Panc1 (cell line): ENCODE measurements at places on chromosomes 4 and X.
A peak's percentile ranks its signal among the peaks of the same experiment; 100 is the strongest.

GRCh38 chr4:10773656-10774055 is 89.1 kb upstream of the CLNK start:
- DNase-seq = no peak

DNA sequence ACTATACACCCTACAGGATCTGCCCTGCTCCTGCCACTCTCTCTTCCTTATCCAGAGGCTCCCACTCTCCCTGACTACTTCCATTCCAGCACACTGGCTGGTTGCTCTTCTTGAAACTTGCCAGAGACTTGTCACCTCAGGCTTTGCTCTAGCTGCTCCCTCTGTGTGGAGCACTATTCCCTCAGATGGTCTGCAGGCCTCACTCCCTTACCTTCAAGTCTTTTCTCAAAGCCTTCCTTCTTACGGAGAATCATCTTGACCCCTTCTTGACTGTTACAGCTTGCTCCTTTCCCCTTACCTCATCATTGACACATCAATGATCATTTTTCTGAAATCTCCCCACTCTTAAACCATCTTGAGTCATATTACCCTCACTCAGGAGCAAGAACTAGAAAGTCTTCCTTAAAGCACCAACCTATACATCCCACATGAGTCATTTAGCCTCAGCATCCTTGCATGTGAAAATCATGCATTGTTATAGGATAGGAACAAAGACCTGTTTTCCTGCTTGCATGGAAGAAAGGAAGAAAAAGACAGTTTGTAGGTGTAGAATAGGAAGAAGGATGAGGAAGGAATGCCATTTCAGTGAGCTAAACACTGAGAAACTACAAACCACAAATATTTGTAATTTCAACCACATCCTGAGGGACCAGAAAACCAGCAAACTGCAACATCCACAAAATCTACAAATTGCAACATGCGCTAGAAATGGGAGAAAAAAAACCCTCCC is 55.7 kb downstream of the ANTXR2 start:
- DNase-seq = no peak

- no peak for DNase-seq
These were observed 345.1 kb downstream of the ARHGAP10 start for GRCh38 chr4:148076964-148077363.

- DNase-seq = no peak
These were observed 123.2 kb downstream of the GPR143 start for GRCh38 chrX:9642270-9642995.

- no peak for DNase-seq
These were observed 25.6 kb upstream of the PLS3 start for GRCh38 chrX:115535421-115535820.

- no peak for DNase-seq
These were observed 122.3 kb upstream of the OTUD4 start for GRCh38 chr4:145302725-145303124.

DNA sequence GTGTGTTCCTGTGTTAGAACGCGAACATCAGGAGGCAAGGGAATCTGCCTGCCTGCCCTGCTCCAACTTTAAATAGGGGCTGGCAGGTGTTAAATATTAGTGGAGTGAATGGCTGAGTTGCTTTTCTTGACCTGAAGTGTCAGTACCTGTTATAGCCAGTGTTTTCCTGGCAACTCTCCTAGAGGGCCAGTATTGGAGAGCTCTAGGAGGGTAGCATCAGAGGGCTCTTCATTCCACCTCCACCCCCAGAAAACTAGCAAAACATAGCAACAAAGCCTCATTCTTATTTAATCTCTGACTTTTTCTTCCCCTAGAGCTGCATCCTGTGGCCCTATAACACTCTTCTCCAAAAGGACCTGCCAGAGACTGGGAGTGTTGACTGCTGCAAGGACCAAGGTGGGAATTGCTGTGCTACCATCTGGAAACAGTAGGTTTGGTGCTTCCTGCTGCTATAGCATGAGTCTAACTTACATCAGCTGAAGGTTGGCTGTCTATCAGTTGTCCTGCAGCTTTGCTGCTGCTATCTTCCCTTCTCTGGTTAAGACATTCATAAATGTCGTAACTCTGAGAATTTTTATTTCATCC is 33.5 kb downstream of the SGMS2 start:
- no peak for DNase-seq

DNA sequence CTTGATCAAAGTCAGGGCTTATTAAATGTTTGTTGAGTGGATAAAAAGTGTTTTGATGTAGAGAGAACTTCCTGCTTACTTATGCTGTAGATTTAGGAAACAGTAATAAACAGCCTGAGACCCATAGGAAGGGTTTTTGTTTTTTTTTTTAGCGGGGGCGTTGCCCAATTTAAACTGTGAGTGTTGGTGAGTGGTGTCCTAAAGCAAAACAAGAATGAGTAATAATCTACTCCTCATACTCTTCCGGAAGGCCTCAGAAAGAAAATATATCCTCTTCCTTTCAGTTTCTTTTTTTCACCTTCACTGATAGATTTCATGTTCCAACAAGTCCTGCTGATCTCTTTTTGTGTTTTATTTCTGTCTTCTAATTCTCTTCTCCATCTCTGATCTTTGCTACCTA is 104.4 kb upstream of the SCML1 start:
- no peak for DNase-seq

DNA sequence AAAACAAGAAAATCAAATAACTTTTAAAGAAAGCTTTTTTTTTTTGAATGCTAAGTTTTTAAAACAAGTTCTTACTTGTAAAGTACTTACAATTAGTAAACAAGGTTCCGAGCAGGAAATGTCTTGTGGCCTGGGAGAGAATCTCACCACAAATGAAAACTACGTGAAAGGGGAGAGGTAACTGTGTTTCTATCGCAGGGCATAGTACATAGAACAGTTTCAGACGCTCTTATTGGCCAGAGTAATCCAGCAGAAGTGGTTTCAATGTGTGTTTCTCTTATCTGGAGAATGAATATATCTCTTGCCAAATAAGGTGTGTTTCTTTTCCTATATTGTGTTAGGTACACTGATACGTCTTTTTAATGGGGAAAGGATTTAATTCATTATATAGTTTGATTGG is at the start of gene PLAC8:
TSS of gene PLAC8 (minus strand) at position 154 of the 400 bp plus-strand sequence. CDS start 6,808 bp downstream, outside the sequence.
- peak; percentile 79 for DNase-seq

DNA sequence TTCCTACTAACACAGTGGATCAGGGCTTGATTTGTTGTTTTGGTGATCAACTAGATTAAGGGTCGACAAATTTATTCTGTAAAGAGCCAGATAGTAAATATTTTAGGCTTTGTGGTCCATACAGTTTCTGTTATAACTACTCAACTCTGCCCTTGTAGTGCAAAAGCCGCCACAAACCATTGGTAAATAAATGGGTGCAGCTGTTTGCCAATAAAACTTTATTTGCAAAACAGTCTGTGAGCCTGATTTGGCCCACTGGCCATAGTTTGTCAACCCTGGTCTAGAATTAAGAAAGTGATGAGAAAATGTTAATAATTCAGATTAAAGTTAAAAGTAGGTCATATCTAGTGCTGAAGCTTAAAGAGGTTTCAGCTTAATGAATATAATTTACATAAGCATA is 84.0 kb upstream of the TRIM2 start:
- DNase-seq = no peak

DNA sequence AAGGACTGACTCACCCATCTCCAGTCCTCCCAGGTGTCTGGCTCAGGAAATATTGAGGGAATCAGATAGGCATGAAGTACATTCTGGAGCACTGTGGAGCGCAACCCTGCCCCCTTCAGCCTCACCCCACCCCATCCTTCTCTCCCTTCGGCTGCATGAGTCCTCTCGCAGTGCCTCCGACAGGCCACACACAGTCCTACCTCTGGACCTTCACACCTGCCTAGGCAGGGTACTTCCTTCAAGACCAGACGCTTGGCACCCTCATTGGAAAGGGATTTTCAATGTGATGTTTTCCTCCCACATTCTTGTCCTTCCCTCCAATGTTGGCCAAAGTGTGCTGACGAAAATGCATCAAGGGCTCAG is 26.8 kb upstream of the PPP2R2C start:
- no peak for DNase-seq

- no peak for DNase-seq
These were observed 284.1 kb upstream of the EPHA5 start for GRCh38 chr4:65954416-65954815.

GRCh38 chrX:154981116-154981411 is 41.5 kb downstream of the F8 start:
- DNase-seq = no peak

DNA sequence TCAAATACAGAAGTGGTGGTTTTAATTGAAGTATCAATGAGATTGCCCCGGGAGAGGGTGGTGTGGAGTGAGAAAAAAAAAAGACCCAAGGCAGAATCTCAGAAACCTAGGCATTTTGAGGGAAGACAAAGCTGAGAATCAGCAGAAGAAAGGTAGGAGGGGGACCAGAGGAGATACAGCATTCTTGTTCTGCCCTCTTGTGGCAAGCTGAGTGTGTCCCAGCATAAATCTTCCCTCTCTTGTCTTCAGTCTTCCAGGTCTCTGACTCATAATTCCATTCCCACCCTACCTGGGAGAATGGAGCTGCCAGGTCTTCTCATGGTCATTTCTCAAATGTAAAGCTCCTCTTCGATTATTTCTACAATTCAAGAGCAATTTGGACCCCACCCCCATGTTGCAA is 32.7 kb upstream of the MAGED1 start:
- DNase-seq = no peak

DNA sequence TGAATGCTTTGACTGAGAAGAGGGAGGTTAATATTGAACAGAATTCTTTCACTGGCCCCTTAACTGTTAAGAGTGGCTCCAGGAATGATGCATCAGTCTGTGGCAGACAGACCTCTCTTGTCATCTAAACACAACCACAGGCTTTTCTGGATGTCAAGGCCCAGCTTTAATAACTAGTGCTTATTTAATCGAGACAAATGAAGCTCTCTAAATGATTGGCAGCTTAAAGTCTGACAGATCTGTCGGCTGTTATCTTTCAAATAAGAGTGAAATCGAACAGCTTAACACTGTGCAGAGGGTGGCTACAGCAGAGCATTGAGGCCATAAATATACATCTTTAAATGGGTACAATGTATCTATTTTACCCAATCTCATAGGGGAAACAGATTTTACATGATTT is 500.8 kb upstream of the PABPC4L start:
- no peak for DNase-seq
